HAP-1 (cell line): ENCODE measurements at places on chromosomes 6 and 20.

GRCh38 chr6:54238396-54238795 lies 69.8 kb upstream of the TINAG start:
- DNase-seq = no peak

GRCh38 chr6:139927236-139927635 lies 552.8 kb upstream of the CITED2 start:
- DNase-seq = no peak

DNA sequence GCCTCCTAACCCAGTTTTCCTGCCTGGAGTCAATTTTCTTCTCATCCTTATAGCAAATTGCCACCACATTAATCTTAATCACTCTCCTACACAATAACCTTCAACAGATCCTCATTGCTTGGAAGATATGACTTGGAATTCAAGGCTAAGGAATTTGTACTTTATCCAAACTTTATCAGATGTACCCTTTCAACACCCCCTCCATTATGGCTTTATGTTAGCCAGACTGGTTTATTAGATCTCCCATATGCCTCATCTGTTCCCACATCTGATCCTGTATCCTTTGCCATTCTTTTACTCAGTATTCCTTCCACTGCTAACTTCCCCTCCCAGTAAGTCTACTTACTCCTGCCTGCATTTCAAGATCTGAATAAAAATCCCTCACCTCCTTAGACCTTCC lies 4.0 kb upstream of the FRK start:
- no peak for DNase-seq

GRCh38 chr6:551405-551804 lies 105.5 kb downstream of the HUS1B start:
- no peak for DNase-seq

DNA sequence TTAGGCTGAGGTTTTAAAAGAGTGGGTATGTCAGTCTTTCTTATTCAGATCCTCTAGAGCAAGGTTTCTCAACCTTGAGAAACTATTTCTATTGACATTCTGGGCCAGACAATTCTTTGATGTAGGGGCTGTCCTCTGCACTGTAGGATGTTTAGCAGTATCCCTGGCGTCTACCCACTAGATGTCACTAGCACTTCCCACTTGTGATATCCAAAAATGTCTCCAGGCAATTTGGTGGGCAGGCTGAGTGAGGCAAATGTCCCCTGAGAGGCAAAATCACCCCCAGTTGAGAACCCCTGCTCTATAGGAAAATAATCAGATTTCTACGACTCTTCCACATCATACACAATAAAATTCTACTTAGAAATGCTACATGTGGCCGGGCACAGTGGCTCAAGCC lies 7.7 kb upstream of the ZKSCAN8 start:
- DNase-seq = peak; percentile 47

GRCh38 chr6:68400396-68400795 lies 234.7 kb upstream of the ADGRB3 start:
- no peak for DNase-seq

GRCh38 chr6:124064317-124065113 lies 260.9 kb downstream of the NKAIN2 start:
- DNase-seq = no peak

- DNase-seq = no peak
These were observed 135.1 kb upstream of the CNR1 start for GRCh38 chr6:88301256-88301655.

- no peak for DNase-seq
These were observed 11.8 kb downstream of the NINL start for GRCh38 chr20:25573288-25574251.

DNA sequence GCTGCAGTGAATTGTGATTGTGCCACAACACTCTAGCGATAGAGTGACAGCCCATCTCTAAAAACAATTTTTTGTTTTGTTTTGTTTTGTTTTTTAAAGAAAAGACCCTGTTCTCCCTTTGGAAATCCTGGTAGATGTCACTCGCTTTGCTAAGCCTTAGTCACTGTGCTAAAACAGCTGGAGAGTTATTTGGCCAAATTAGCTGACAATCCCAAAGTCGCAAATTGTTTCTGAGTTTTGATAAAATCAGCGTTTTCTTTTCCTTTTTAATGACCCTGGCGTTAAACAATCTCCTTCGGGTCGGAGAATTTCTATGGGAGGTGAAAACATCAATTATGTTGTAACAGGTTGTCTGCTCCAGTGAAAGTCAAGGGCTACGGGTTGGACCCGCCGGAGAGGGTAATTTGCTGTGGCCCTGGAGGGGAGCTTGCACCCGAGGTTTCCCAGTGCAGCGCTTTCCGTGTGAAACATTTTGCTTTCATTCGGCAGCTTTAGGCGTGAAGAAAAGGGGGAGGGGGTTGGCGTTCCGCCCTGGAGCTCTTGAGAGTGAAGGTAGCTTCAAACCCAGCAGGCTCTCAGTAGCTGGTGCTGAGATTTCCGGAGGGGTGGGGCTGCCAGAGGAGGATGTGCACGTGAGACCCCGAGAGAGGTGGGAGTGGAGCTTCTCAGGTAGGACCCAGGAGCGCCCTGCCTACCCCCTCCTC lies 296.6 kb downstream of the PHACTR1 start:
- no peak for DNase-seq

DNA sequence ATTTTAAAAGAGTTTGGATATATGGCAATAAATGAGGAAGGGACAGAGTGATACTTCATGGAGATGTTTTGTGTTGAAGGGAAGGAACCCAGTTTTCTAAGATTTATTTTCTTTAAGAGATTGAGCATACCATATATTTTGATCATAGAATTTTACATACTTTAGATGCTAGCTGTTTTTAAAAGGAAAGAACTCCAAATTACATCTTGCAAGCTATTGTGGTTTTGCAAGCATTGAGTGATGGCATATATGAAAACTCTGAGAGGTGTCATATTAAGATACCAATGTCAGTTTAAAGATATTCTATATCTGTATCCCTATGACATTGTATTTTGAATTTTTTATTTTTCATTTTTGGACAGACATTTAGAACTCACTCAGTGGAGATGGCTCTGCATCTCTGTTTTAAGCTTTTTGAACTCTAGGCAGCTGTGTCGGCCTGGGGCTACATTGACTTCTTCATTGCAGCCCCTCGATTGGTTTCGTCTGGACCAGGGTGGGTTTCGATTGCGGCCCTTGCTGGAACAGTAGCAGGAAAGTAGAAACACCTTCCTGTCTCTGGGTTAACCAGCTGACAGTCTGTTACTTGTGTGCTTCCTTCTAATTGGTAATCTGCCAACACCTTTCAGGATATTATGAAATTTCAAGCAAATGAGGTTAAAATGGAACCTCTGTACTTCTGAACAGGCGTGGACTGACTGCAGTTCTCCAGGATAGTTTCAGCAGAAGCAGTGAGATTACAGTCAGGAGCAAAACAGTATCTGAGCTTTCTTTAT lies 14.0 kb downstream of the IGF2R start:
- DNase-seq = no peak

GRCh38 chr6:42040856-42041480 lies 9.4 kb upstream of the TAF8 start:
- no peak for DNase-seq

GRCh38 chr20:63574829-63575743 lies 1.0 kb upstream of the HELZ2 start:
- no peak for DNase-seq

GRCh38 chr6:73264446-73264845 lies 1.4 kb upstream of the KHDC1 start:
- DNase-seq = no peak

DNA sequence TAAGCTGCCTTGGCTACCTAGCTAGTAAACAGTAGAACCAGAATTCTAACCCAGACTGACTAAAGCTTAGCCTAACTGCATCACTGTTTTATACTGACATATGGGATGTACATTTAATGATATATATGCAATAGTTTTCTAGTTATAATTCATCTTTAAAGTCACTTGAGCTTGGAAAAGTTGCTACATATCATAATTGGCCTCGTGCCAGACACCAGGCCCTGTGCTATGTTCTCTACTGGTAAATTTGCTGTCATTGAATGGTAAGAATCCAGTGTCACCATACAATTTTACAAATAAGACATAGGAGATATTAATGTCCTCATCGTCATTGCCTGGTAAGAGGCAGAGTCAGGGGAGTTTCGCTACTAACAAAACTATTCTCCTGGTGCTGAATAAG lies 396.8 kb downstream of the CDKAL1 start:
- DNase-seq = no peak

DNA sequence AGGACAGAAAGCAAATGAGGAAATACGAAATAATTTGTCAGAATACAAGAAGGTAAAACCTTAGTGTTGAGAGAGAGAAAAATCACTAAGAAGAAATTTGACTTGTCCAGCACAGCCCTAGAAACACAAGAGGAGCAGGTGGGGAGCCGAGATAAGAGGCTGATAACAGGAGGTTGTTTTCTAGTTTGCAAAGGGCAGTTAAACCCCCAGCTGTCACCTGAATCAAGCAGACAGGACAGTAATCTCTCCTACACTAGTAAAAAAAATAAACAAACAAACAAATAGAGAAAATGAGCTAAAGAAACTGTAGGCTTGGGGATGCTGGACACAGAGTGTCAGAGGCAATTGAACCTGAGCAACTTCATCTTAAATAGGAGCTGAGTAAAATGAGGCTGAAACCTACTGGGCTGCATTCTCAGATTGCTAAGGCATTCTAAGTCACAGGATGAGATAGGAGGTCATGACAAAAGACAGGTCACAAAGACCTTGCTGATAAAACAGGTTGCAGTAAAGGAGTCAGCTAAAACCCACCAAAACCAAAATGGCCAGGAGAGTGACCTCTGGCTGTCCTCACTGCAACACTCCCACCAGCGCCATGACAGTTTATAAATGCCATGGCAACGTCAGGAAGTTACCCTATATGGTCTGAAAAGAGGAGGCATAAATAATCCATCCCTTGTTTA lies 40.4 kb downstream of the FAM184A start:
- no peak for DNase-seq

GRCh38 chr20:45840700-45841198 lies 7.2 kb downstream of the SNX21 start:
- DNase-seq = no peak

- DNase-seq = peak; percentile 50
These were observed 154.3 kb upstream of the DTNBP1 start for GRCh38 chr6:15817100-15817499.

DNA sequence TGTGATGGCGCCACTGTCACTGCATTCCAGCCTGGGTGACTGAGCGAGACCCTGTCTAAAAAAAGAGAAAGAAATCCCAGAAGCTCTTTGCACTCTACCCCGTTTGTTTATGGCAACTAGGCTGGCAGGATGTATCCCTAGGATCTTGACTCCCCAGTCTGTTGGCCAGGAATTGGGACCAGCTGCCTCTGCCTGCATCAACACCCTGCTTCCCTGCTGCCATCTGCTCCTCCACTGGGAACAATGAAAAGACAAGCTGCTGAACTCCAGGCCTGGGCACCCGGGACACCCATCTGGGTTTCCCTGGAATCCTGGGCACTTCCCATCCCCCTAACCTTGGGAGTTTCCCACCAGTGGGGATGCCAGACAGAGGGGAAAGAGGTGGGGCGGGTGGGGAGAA lies 64.9 kb downstream of the CPNE5 start:
- no peak for DNase-seq

DNA sequence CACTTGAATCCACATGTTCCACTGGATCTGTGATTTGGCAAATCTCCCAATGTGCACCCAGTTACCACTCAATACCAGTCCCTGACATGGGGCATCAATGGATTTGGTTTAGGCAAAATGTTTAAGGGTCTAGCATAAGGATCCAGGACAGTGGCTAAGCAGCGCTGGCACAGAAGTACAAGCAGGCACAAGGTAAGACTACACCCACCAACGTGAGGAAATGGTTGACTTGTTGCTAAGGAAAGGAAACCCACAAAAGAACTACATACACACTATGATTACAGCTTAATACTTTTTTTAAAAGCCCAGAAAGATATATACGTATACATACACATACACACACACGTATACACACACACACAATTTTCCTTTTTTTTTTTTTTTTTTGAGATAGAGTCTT lies 79.0 kb downstream of the DNAAF9 start:
- DNase-seq = no peak

DNA sequence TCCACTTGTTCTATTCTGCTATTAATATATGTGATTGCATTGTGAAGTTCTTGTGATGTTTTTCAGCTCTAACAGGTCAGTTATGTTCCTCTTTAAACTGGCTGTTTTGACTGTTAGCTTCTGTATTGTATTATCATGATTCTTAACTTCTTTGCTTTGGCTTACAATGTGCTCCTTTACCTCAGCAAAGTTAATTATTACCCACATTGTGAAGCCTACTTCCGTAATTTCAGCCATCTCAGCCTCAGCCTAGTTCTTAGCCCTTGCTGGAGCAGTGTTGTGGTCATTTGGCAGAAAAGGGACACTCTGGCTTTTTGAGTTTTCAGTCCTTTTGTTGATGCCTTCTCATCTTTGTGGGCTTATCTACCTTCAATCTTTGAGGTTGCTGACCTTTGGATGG lies 440.2 kb downstream of the TBC1D32 start:
- no peak for DNase-seq

DNA sequence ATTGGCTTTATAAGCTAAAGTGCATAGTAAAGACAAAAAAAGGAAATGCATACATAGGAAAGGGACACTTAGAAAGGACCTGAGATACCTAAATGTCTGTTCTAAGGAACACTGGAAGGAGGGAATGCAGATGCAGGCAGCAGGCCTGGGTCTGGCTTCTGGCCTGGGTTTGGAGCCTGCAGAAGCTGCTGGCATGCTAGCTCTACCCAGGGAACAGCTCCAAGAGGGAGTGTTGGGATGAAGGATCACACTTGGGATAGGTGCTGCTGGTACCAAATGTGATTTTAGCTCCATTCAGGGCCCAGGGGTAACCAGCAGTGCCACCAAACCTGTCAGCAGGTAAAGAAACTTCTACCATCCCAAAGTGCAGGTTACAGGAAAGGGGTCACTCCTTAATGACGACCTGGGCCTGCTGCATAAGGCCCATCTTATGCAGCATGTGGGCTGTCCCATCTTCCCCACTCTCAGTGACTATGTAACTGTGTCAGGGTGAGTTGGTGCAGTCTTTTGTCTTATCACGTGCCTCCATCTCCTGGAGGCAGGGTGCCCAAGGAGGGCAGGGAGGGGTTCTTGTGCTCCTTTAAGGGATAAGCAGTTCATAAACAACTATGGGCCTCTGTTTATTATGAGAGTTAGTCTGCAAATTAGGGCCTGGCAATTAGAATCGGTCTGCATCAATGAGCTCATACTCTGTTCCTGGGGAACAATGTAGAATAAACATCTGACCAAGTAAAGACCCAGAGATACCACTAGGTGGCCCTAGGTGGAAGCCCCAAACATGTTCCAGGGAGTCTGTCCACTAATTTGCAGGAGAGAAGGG lies 26.9 kb downstream of the DDX27 start:
- DNase-seq = peak; percentile 45

- DNase-seq = no peak
These were observed 14.5 kb upstream of the PI16 start for GRCh38 chr6:36940027-36940426.

- DNase-seq = no peak
These were observed 90.6 kb downstream of the PAX1 start for GRCh38 chr20:21796059-21796458.

GRCh38 chr20:59015812-59016711 lies 3.2 kb upstream of the TUBB1 start:
- no peak for DNase-seq
